ENCODE measurements at places on chromosomes 11 and 22.

DNA sequence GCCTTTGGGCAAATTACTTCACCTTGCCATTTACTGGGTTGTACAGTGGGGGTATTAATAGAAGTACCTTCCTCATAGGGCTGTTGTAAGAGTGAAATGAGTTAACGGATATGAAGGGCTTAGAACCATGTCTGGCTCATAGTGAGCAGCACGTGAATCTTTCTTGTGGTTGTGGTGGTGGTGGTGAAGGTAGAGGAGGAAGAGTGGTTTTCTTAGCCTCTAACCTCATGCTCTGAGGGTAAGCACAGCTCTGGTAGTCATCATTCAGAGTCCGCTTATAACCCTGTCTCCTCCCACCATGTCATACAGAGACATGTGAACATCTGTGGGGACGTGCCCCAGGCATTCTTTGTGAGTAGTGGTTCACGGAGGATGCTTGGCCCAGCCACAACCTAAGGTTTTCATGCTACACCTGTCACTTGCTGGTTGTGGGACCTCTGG, 43.6 kb downstream of the TEAD1 start:
- peak; percentile 51 for DNase-seq

DNA sequence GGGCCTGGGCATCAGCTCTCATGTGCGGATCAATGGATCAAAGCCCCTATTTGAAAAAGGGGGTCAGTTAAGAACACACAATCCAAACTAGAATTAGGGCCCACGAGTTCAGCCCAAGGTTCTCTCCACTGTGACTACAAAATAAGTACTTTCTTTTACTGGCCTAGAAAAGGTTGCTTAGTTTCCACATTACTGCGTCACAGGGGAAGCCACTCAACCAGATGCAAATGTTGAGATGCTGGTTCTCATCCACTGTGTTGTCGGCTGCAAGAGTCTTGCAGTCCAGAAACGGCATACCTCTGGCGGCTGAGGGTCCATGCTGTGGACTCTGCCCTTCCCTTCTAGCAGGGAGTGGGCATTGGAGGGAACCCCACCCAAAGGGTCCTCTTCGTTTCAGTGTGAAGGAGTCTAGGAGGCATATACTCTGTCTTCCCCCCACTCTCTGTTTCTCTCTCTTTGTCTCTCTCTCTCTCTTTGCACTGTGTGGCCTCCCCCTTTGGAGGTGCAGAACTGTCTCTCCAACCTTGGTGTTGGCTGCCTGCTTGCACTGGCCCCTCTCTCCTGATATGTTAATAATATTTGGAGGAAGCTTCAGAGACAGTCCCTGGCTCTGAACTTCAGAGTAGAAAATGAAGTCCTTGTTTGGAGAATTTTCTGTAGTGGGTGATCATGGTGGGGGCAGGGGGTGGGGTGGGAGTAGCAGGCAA, 99.0 kb upstream of the NNMT start:
- DNase-seq, result no peak

GRCh38 chr11:96112192-96113128, 188.6 kb upstream of the MTMR2 start:
- no peak for DNase-seq

- DNase-seq, result no peak
These were observed 194.4 kb upstream of the PGR start for GRCh38 chr11:101323997-101324396.

GRCh38 chr11:34499719-34500500, 13.7 kb downstream of the ELF5 start:
- no peak for DNase-seq

DNA sequence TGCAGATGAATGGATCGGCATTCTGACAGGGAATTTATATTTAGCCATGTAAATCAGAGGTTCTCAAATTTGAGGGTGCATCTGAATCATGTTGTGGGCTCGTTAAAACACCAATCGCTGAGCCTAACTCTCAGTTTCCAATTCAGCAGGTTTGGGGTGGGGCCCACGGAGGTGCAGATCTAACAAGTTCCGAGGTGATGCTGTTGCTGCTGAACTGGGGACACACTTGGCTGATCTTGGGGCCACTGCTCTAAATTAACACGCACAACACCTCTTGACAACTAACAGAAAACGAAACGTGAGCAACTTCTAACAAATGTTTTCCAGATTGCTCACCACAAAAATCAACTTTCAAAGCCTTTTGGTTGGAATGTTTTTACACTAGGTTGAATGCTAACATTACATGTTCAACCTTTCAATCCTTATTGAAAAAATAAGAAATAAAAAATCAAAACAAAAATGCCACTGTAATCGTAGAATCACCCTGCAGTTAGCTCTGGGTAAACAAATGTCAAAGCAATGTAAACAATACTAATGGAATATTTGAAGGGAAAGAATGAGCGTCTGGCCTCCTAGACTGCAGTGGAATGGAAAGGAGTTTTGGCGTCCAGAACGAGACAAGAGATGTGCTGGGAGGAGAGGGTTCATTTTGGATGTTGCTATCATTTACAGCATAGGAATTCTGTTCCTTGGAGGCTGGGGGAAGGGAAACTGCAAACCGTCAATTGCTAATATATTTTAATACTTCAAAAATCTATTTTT, 68.3 kb upstream of the SLC6A5 start:
- no peak for DNase-seq

DNA sequence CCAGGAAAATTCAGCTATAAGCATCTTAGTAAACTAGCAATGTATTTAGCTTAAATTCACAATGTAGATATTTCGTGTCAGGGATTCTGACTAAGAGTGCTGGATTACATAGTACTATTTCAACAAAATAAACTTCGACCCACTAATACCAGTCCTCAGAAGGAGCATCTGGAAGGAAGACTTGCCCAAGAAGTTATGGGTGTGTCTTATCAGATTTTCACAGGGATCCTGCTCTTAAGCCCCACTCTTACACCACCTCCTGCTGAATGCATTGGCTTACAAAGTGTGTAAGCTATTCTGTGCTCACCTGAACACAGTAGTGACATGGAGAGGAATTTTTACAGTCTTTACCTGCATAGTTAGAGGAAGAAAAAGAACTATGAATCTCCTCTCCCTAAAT, 35.4 kb upstream of the ANO5 start:
- DNase-seq, result no peak

Measured in ELR (cell line).